ENCODE measurements at places on chromosomes 6 and 20.

DNA sequence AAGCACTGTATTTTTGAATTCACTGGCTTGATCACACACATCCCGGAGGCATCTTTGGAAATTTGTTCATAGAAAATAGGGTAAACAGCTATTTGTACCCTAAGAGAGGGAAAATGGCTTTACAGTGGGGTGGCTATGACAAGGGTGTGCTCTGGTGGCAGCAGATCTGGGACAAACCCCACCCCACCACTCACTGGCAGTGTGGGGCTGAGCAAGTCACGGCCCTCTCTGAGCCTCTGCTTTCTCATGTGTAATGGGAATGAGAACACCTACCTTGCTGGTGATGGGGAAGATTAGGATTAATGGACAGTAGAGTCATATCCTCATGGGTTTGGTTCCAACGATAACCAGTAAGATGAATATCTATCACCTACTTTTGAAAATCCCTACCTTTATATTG lies 78.0 kb downstream of the KCNB1 start:
- DNase-seq, result no peak

GRCh38 chr20:43563429-43563828 lies 4.6 kb downstream of the SGK2 start:
- no peak for DNase-seq

GRCh38 chr20:23058240-23058639 lies 8.8 kb upstream of the THBD start:
- DNase-seq, result no peak

DNA sequence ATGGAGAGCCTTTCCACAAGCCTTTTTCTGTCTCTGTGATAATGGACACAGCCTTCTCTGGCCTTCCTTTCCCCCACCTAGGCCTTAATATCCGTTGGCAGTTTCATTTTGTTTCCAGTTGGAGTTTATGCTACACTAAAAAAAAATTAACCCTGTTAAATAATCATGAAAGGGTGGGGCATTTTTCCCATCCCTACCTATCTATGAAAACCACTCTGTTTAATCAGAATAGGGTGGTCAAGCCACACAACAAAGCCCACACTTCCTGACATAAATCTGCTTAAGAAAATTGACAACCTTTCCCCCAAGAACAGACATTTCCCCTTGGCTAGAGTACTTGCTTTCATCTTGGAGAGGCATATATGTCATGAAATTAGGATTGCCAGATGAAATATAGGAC lies 14.2 kb downstream of the TXLNB start:
- no peak for DNase-seq

GRCh38 chr6:137968901-137969300 lies 101.8 kb downstream of the TNFAIP3 start:
- no peak for DNase-seq

- DNase-seq, result no peak
Observed at GRCh38 chr20:47670913-47671312, 114.4 kb downstream of the SULF2 start.
